ENCODE measurements at places on chromosomes 12 and 14. TPM values are rescaled to one million over a fixed set of nuclear protein-coding genes. Genes with fewer than 3 reads are reported as not detected.
A peak's percentile ranks its signal among the peaks of the same experiment; 100 is the strongest.

DNA sequence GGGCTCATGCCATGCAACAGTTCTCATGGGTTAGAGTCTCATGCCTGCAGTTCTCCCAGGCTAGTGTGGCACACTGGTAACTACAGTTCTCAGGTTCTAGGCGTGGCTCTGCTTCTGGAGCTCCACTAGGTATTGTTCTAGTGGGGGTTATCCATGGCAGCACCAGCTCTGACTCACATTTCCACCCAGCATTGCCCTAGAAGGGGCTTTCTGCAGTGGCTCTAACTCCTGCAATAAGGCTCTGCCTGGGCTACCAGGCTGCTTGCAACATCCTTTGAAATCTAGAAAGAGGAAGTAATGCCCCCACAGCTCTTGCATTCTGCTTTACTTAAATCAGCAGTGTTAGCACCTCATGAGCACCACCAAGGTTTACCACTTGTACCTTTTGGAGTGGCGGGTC is 220.3 kb upstream of the ARID2 start:
- no peak for DNase-seq

DNA sequence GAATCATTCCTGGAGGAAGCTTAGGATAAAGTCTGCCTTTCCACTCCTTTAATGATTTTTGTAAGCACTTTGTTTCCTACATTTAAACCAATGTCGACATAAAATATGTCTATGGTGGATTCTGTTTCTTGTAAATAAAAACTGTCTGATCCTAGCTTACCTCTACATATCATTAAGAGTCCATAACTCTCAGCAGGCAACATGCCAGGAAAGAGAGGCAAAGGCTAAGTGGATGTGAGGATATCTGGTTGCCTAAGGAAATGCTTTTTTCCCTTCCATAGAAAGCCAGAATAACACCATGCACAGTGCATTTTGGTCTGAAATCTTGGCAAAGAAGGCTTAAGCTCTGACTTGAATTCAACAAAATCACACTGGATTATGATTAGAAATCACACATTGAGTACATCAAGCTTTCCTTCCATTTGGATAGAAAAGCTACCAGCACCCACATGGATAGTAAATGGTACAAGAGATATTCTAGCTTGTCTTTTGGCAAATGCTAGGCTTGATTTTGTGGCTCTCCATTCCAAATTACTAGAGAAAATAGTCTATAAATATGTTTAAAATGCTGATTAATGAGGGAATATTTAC is 57.0 kb upstream of the CNTN1 start:
- no peak for DNase-seq

DNA sequence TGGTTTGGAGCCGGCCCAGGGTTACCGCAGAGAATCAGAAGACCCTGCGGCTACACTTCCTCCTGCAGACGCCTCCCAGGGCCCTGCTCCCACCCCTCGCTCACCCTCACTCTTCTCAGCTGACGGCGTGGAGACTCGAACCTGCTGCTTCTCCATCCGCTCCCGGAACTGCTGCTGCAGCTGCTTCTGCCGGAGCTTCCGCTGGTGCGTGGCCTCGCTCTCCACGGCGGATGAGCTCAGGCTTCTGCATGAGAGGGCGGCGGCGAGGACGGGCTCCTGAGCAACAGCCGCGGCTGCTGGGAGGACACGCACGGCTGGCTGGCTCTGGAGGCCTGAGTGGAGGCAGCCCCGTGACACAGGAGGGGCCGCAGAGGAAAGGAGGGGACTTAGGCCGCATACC is 33.3 kb downstream of the RAD52 start:
- DNase-seq = no peak

GRCh38 chr12:23084236-23084995 is 459.4 kb downstream of the ETNK1 start:
- DNase-seq = no peak

GRCh38 chr14:90658541-90658967 is 157.7 kb downstream of the TTC7B start:
- no peak for DNase-seq

- DNase-seq = no peak
Observed at GRCh38 chr12:89736995-89737394, 28.4 kb upstream of the ATP2B1 start.

- no peak for DNase-seq
Observed at GRCh38 chr14:36901861-36902260, 240.2 kb downstream of the PAX9 start.

DNA sequence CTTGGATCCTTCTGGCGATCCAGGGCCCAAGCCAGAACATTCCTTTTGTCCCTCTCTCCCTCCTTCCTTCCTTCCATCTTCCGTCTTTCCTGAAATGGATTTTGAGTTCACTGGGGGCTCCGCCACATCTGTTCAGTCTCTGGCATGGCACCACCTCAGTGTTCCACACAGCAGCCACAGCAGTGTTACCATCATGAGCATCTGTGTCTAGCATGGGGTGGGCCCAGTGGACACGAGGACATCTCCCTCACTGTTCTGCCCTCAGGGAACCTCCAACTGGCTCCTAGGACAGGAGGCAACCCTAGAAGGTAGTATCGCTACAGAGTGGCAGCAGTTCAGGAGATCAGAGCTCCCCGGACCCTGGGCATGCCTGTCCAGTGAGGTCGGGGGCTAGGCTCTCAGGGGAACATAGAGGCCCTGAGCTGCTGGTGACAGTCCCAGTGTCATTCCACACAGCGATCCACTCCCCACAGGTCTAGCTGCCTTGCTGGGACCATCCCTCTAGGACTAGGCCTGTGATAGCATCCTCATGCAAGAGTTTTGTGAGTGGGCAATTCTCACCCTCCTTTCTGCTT is 59.0 kb downstream of the GALNT16 start:
- DNase-seq = no peak

DNA sequence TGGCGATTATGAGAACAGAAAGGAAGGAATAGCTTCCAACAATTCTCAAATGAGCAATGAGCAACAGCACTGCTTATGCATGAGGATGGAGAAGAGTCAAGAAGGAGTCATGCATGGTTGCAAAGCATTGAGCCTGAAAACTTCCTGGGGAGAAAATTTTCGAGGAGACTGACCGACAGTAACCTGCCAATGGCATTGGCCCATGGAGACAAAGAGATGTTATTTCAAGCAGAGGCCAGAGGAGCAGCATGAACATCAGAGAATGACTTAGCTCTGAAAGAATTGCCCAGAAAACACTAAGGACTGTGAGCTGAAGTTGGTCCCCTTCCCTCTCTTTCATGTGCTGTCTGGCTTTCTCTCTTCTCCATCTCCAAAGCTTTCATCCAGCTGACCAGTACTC is 343.4 kb downstream of the ADAMTS20 start:
- no peak for DNase-seq

- peak; percentile 79 for DNase-seq
Observed at GRCh38 chr12:52020539-52021336, 14.0 kb downstream of the TAMALIN start.

- DNase-seq = no peak
Observed at GRCh38 chr14:105647784-105648608, 121.6 kb downstream of the TMEM121 start.

- DNase-seq = no peak
Observed at GRCh38 chr14:64758025-64758521, 53.8 kb downstream of the PLEKHG3 start.

DNA sequence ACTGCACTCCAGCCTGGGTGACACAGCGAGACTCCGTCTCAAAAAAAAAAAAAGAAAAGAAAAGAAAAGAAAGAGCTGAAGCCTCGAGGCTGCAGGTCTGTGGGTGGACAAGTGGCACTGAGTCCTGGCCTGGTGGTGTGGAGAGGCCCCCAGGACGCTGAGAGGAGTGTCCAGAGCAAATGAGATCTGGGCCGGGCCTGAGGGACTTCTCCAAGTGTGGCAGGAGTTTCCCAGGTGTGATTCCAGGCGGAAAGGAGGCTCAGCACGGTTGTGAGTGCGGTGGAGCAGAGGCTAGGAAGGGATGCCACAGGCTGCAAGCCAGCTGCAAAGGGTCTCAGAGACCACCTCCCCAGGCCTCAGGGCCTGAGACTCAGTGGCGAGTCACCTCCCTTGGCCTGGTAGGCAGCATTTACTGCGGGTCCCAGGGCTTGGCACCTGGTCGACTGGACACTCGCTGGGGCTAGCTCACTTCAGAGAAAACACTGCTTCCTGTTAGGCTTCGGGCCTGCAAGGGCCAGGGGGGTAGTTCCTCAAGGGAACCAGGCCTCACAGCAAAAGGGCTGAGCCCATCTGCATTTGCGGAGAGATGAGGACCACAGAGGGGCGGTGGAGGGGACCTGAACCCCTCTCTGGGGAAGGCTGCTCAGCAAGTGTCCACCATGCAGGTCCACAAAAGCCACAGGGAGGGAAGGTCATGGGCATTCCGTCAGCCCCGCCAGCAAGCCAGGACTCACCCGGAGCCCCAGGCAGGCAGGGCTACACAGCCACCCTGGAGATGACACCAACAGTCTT is 11.7 kb downstream of the TTC7B start:
- DNase-seq = no peak

- no peak for DNase-seq
Observed at GRCh38 chr12:73362666-73363065, 1090.5 kb downstream of the TRHDE start.

DNA sequence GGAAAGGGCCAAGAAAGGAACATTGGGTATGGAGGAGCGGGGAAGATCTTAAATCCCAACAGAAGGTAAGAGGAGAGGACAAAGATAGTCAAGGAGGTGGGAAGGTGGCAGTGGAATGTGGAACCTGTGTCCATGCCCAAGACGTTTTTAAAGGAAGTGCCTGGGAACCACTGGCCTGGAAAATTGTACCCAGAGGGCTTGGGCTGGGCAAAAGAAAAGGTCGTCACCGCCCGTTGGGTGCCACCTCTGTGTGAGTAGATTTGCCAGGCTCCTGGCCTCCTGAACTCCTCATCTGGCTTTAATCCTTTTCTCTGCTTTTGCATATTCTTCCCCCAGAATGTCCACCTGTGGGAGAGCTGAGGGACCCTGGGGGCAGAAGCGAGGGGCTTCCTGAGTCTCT is 32.6 kb downstream of the JDP2 start:
- DNase-seq = no peak

GRCh38 chr14:94098326-94098992 is 12.1 kb upstream of the IFI27 start:
- DNase-seq = no peak

GRCh38 chr12:41512497-41512896 is 324.4 kb downstream of the PDZRN4 start:
- DNase-seq = peak; percentile 73

DNA sequence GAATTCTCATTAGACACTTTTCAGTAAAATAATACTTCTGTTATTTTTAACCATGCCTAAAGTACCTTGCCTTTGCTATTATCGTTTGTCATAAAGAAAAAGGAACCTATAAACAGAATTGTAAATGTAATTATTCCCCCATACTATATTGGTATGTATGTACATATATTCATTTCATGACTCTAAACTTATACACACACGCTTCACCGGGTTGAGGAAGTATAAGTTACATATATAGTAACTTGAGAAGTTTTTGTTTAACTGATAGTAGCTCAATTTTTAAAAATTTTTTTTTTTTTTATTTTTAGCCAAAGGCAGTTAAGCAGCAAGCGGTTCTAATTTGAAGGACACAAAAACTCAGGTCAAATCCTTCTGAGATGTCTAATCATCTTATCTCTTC is 107.6 kb downstream of the PLEKHG7 start:
- DNase-seq = no peak

DNA sequence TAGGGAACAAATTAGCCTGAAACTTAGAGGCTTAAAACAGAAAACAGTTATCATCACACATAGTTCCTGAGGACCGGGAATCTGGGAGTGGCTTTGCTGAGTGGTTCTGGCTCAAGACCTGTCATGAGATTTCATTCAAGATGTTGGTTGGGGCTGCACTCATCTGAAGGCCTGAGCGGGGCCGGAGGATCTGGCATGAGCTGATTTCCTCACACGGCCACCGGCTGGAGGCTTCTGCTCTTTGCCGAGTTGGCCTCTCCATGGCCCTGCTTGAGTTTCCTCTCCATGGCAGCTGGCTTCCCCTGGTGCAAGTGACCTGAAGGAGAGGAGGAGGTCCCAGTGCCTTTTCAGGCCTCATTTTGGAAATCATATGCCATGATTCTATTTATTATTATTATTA is 128.1 kb downstream of the PAPOLA start:
- no peak for DNase-seq

DNA sequence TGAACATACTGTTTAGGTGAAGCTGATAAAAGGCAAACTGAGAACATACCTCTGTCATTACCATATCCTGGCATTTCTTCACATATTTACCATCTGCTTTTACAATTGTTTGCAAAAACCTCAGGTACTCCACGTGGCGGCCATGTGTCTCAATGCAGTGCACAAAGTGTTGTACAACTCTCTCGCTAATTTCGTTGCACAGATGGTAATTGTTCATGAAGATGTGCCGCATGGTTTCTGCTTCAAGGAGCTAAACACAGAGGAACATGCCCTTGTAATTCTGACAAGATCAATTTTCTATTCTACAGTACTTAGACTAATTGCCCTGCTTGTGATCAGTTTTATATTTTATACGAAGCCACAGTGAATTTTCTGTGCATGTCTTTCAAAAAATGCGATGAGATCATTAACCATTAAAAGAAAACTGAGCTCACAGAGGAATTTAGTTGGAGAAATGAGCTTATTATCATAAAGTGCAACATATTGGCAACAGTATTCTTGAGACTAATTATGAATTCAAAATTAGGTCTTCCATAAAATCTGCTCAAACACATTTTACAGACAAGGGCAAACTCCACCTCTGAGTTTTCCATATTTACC is 233.8 kb downstream of the ITPR2 start:
- DNase-seq = no peak

GRCh38 chr12:45336331-45336730 is 120.4 kb downstream of the ANO6 start:
- peak; percentile 30 for DNase-seq

DNA sequence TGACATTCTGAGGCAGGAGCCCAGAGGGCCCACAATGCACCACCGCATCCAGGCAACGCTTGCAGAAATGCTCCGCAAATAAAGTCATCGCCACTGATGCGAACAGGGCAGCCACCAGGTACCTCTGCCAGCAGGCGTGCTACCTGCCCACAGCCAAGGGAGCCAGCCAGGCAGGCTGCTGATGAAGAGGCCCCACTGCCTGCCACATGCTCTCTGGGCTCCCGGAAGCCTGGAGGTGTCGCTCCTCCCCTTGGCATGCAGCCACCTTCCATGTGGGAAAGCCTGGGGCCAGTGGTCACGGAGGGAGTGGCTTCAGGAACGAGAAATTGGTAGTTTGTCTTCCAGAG is 14.7 kb downstream of the GPR132 start:
- DNase-seq = peak; percentile 37

SEL1L gene
- total RNA-seq = 95.8 TPM

SVOP gene
- total RNA-seq = not detected

CCND2 gene
- 111 TPM for total RNA-seq

SYNDIG1L gene
- not detected for total RNA-seq

BLOC1S1 gene
- 61.2 TPM for total RNA-seq

DBX2 gene
- total RNA-seq = not detected

TTC5 gene
- 30.5 TPM for total RNA-seq

A2M gene
- 14.0 TPM for total RNA-seq

DDN gene
- total RNA-seq = under 0.01 TPM

MYL2 gene
- total RNA-seq = 0.34 TPM

KRT77 gene
- not detected for total RNA-seq

ZFHX2 gene
- total RNA-seq = 0.23 TPM

OR4E1 gene
- not detected for total RNA-seq

DEGS2 gene
- total RNA-seq = 2.0 TPM

IL26 gene
- total RNA-seq = not detected

CLEC14A gene
- 344 TPM for total RNA-seq

GZMB gene
- not detected for total RNA-seq

PTPN21 gene
- 7.3 TPM for total RNA-seq
